MM.1S (cell line): ENCODE measurements at places on chromosomes 2 and 18.

DNA sequence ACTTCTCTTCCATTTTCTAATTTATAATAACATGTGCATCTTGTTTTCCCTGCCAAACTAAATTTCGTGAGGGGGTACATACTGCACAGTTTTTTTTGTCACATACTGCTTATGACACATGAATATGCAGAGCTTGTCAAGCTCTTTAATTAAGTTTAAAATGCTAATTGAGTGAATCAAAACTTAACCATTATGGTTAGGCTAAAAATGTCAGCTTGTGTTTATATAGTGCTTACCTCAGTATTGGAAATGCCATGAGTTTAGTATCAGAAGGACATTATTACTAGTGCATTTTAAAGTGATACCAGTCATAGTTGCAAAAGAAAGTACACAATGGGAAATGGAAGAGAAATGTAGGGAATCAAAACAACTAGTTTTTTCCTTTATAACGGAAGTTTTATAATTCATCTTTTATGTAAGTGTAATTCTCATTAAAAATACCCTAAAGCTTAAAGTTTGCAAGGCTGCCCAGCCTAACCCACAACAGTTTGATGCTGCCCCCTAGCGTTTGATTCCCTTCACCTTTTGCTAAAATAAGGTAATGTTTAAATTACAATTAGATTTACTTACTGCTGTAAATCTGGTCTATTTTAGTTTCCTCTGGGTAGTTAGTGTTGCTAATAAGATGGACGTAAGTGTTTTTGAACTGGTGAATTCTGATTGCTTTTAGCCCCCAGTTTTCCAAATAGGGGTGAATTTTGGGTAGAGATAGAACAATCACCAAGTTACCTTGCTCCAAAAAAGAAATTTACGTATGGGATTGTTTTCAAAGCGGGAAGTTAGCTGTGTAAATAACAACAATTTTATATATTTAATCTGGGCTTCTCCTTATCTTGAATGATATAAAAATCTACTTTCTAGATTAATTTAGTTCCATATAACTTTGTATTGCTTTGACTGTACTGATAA is 3.2 kb downstream of the SLC39A10 start:
- H3K4me3 ChIP-seq, result no peak overlapping the region
- DNase-seq, result peak; percentile 72
- no peak overlapping the region for H3K27ac ChIP-seq
- no peaks in the 10 kb centered on the region for H3K36me3 ChIP-seq

DNA sequence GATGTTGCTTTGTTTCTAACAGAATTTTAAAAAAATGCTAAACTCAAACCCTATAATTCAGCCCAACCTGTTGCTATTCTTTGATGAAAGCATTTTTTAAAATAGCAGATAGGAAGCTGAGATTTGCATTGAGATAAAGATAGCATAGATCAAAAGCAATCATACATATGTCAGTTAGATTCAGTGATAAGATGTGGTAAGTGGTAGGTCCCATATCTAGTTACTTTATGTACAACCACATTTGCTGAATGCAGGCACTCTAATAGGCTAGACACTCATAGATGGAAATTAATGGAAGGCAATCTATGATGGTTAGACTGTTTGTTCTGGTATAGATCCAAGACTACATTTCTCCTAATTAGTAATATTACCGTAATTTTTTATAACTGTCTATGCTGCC is 27.2 kb upstream of the C1D start:
- peaks cover 16% of the 10 kb centered on the region for H3K4me1 ChIP-seq
- no peak overlapping the region for H3K27ac ChIP-seq
- no peak for DNase-seq
- H3K36me3 ChIP-seq, result no peaks in the 10 kb centered on the region
- H3K4me3 ChIP-seq, result no peak overlapping the region
- H3K27me3 ChIP-seq, result no peaks in the 10 kb centered on the region

DNA sequence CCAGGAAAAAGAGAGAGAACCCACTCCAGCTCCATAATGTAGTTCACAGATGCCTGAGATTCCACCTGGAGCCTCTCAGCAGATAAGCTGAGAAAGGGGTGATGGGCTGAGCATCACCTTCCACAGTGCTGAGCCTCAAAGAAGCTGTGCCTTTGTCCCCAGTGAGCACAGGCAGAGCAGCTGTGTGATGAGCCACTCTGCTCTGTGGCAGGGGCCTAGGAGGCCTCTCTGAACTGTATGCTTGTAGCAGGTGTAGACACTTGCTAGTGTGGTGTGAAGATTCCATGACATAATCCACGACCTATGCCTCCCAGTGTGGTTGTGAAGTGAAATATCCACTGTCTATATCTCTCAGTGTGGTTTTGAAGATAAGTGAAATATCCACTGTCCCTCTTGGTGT is 70.4 kb upstream of the MGAT4A start:
- H3K27ac ChIP-seq, result no peak overlapping the region
- no peaks in the 10 kb centered on the region for H3K27me3 ChIP-seq
- H3K4me1 ChIP-seq, result no peaks in the 10 kb centered on the region

- peak overlapping the region; percentile 90 for H3K4me3 ChIP-seq
- no peaks in the 10 kb centered on the region for H3K36me3 ChIP-seq
- DNase-seq, result peak; percentile 31
- H3K27ac ChIP-seq, result peak overlapping the region; percentile 68
- no peaks in the 10 kb centered on the region for H3K27me3 ChIP-seq
These were observed 762 bp upstream of the SPOPL start for GRCh38 chr2:138500592-138501424.

DNA sequence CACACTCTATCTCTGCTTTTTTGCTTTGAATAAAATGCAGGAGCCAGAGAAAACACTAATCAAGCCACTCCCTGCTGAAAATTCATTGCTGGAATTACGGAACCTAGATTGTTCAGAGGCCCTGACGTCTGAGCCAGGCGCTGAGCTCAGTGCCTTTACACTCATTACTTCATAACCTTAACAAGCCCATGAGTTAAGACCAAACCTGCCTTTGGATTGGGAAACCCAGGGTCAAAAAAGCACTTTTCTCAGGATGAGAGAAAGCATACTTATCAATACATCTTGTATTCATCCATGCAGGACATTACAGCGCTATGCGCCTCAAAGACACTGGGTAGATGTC is 762 bp downstream of the INO80C start:
- H3K27ac ChIP-seq, result peak overlapping the region; percentile 58; the same call in 1 of the 2 replicates
- no peaks in the 10 kb centered on the region for H3K36me3 ChIP-seq
- no peaks in the 10 kb centered on the region for H3K27me3 ChIP-seq
- H3K4me1 ChIP-seq, result peaks cover 8% of the 10 kb centered on the region; the same call in 1 of the 2 replicates
- no peak for DNase-seq
- H3K4me3 ChIP-seq, result peak overlapping the region; percentile 68

- no peaks in the 10 kb centered on the region for H3K4me1 ChIP-seq
- H3K36me3 ChIP-seq, result no peaks in the 10 kb centered on the region
- H3K27ac ChIP-seq, result no peak overlapping the region
- no peak overlapping the region for H3K4me3 ChIP-seq
- H3K27me3 ChIP-seq, result no peaks in the 10 kb centered on the region
- DNase-seq, result no peak
These were observed 27.8 kb upstream of the SLC9A2 start for GRCh38 chr2:102591491-102592045.

- no peaks in the 10 kb centered on the region for H3K36me3 ChIP-seq
- H3K4me3 ChIP-seq, result peak overlapping the region; percentile 41
- H3K27ac ChIP-seq, result peak overlapping the region; percentile 6; the same call in 1 of the 2 replicates
- DNase-seq, result peak; percentile 90
- H3K4me1 ChIP-seq, result peaks cover 11% of the 10 kb centered on the region; the same call in 1 of the 2 replicates
These were observed 70.2 kb upstream of the SH3BP4 start for GRCh38 chr2:234881413-234882241.

DNA sequence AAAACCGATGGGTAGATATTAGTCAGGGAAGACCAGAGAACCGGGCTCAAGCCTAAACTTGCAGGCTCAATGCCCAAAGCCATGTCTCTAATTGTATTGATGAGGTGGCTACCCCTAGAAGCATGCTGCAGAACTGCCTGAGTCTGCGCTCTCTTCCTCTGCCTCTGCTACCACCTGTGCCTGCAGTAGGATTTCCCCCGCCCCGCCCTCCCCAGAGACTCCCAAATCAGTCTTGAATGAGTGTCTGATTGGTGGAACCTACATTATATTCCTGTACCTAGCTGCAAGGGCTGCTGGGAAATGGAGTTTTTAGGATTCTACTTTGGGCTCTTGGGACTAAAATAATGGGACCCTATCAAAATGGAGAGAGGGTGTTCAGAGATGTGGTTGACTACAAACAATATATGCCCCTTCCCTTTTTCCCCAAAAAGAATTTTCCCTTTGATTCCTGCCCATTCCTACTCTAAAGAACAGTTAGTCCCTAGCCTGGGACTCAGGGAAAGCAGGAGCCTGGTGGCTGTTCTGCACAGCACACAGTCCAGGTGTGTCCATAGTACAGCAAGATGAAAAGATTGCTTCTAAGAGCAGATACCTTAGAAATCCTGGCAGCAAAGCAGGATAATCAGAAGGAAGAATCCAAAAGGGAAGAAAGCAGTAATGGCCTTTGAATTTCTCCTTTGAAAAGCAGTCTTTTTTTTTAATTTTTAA is 12.5 kb downstream of the GRP start:
- no peak overlapping the region for H3K27ac ChIP-seq
- H3K4me1 ChIP-seq, result no peaks in the 10 kb centered on the region
- no peak for DNase-seq
- H3K36me3 ChIP-seq, result no peaks in the 10 kb centered on the region

DNA sequence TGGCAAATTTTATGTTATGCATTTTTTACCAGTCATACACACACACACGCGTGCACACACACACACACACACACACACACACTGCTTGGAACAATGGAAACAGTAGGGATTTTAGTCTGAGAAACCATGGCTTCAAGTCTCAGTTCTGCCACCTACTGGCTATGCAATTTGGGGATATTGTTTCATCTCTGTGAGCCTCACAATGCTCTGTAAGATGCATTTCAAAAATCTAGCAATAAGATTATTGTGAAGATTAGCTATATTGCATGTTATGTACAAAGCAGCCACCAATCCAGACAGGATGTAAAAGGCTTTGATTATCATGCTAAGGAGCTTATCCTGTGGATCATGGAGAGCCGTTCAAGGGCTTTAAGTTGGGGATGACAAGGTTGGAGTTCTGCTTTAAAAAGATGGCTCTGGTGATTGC is 401.4 kb downstream of the NBAS start:
- H3K36me3 ChIP-seq, result no peaks in the 10 kb centered on the region
- DNase-seq, result peak; percentile 10
- no peaks in the 10 kb centered on the region for H3K4me1 ChIP-seq
- H3K4me3 ChIP-seq, result no peak overlapping the region
- no peaks in the 10 kb centered on the region for H3K27me3 ChIP-seq

GRCh38 chr18:49360582-49360981 is 99.9 kb downstream of the DYM start:
- no peaks in the 10 kb centered on the region for H3K36me3 ChIP-seq
- H3K4me3 ChIP-seq, result no peak overlapping the region
- peak; percentile 31 for DNase-seq
- no peaks in the 10 kb centered on the region for H3K27me3 ChIP-seq
- H3K27ac ChIP-seq, result peak overlapping the region; percentile 64; the same call in 1 of the 2 replicates
- peaks cover 21% of the 10 kb centered on the region for H3K4me1 ChIP-seq

DNA sequence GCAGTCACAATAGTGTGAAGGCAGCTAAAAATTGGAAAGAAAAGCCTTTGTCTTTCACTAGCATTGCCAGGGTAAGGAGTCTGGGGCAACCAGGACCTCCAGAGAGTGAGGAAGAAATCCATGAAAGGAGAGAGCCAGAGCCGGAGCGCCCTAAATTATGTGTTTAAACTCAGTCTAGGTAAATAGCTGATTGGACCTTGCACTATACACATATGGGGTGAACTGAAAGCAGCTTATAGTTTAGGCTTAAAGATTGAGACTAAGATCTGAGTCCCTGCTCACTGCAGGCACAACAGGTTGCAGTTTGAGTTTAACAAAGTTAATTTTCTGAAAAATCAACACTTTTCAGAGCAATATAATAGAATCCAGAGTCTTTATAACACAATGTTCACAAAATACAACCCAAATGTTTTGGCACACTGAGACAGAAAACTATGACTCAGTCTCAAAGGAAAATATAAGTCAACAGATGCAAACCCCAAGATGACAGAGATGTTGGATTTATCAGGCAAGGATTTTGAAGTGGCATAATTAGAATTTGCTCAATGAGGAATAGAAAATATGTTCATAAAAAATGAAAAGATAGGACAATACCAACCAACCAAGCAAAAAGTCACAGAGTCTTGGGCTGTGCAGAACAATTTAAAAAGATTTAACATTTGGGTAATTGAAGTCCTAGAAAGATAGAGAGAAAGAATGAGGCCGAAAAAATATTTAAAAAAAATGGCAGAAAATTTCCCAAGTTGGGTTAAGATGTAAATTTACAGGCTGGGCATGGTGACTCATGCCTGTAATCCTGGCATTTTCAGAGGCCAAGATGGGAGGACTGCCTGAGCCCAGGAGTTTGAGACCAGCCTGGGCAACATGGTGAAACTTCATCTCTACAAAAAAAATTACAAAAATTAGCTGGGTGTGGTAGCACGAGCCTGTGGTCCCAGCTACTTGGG is 39.6 kb downstream of the DOK1 start:
- no peak overlapping the region for H3K27ac ChIP-seq
- H3K4me3 ChIP-seq, result no peak overlapping the region
- no peaks in the 10 kb centered on the region for H3K4me1 ChIP-seq
- DNase-seq, result no peak
- H3K36me3 ChIP-seq, result no peaks in the 10 kb centered on the region

DNA sequence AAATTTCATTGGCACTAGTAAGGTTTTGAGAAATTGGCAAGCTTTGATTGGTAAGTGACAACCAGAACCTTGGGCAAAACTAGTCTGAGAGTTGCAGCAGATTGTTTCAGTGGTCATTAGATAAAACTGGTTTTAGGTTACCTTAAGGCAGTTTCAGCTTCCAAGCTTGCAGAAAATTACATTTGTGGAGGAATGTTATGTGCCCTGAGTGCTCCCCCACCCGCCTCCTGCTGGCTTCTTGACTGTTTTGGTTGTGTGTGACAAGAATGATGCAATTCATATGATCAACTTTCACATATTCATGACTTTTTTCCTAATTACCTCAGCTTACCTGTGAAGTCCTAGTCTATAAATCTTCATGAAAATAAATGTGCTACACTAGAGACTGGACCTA is 599.5 kb upstream of the ZNF804A start:
- no peaks in the 10 kb centered on the region for H3K4me1 ChIP-seq
- no peaks in the 10 kb centered on the region for H3K27me3 ChIP-seq
- H3K27ac ChIP-seq, result no peak overlapping the region
- no peak for DNase-seq

DNA sequence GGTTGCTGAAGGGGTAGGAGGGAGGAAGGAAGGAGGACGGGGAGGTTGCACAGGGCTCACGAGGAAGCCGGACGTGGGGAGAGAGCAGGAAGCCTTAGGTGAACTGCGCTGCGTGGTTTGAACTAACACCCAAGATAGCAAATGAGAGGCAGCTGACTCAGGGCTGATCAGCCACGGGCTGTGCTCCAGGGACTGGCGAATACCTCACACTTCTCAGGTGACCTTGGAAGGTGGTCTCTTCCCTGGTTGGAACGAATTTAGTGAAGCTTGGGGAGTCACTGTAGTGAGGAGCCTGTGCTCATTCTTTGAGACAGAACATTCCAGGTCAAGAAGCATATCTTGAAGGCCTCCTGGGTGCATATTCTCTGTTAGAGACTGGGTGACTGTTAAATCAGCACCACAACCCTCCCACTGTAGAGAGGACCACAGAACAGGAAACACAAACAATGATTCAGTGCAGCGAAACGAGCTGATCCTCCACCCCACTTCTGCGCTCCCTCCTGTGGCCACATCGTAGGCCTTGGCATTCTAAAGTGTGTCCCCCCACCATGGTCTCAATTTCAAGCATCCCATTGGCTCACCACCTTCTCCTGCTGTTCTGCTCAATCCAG is 33.8 kb downstream of the TOGARAM2 start:
- no peak for DNase-seq
- no peaks in the 10 kb centered on the region for H3K36me3 ChIP-seq
- no peaks in the 10 kb centered on the region for H3K4me1 ChIP-seq
- no peaks in the 10 kb centered on the region for H3K27me3 ChIP-seq
